ENCODE measurements at places on chromosomes 16 and 17. TPM values are rescaled to one million over a fixed set of nuclear protein-coding genes. Genes with fewer than 3 reads are reported as not detected.
A peak's percentile ranks its signal among the peaks of the same experiment; 100 is the strongest.

DNA sequence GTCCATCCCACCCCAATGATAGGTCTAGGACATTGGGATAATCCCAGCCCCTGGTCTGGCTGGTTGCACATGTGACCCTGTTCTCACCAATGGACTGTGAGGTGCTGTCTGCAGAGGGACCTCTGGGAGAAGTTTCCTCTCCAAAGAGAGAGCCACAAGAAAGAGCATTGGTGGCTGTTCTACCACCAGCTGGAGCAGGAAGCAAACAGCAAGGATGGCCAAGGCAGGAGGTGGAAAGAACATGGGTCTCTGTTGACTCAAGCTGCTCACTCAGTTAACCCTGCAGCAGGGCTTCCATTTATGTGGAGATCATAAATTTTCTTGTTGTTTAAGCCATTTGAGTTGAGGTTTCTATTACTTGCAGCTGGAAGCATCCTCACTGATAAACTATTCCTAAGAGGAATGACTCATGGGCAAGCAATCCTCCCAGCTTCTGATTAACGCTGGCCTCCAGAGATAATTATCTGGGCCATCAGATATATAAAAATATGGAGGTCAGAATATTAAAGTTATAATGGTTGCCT lies 52.6 kb downstream of the CYB5B start:
- no peak for DNase-seq

DNA sequence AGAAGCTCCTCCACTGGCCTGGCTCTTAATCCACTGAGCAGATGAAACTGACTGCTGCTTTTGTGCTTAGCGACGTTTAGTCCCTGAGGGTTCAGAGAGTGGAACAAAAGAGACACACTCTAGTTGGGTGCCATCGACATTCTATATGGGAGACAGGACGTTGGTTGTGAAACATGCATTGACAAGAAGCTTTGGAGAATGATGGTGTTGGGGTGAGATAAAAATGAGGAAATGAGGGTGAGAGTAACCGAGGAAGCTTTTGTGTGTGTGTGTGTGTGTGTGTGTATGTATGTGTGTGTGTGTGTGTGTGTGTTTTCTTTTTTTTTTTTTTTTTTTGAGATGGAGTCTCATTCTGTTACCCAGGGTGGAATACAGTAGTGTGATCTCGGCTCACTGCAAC lies 89.5 kb downstream of the ABCC1 start:
- no peak for DNase-seq

DNA sequence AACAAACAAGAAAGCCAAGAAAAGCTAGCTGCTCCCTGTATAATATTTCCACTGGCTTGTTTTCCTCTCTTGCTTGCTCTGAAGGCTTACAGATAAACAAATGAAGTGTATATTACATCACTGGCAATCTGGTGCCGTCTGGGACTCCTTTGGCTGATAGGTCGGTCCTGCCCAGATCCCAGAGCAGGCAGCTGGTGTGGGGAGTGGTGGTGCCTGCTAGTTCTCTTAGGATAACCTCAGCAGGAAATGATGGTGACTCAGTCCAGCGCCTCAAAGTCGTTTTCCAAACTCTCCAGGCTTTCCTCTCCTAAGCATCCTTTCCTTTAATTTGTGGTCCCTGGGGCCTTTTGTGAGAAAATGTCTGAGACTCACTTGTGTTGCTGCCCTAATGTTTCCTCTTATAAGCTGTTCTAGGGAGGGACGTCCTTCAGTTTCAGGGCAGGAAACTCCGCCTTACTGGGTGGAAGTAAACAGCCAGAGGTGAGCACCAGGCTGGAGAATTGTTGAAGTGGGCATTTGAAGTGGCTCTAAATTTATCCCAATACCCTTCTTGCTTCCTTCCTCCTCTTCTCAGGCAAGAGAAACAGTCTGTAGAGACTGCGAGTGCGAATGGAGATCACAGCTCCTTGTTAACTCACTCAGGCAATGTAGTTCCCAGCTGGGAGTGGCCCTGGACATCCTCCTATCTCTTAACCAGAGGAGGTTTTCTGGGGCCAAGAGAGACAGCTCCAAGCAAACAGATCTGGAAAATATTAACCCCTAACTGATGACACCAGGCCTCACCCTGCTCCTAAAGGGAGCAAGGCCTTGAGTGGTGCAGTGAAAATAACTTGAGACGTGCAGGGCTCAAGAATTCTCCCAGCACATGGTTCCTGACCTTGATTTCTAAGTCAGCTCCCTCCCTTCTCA lies 34.9 kb downstream of the CD300LF start:
- DNase-seq = no peak

- peak; percentile 72 for DNase-seq
These were observed 1.9 kb downstream of the SLC16A3 start for GRCh38 chr17:82230609-82231311.

DNA sequence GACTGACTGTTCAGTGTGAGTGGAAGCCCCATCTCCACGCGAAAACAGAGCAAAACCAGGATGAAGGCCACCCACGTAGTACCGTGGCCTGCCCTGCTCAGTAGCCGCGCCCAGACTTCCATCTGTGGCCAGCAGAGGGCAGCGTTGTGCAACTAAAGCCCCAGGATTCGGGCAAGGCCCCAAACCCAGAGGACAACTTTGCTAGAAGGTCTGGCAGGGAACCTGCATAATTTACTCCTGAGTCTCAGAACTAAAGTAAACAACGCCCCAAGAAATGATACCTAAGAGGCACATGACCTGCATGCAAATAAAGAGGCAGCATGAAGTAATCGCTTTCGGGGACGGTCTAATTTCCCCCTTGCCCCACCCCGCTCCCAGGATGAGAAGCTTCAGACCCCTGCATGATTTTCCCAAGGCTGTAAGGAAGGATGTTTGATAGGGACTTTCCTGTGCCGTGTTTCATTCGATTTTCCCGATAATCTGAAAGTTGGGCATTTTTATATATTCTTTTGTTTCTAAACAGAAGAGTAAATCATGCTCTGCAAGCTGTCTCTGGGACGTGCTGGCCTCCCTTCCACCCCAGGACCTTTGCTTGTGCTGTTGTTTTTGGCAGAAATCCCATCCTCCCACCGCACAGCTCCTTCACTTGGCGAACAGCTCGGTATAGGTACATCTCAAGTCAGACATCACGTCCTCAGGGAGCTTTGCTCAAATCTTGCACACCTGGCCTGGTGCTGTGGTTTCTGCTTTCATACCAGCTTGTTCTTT lies 18.6 kb downstream of the HSBP1 start:
- peak; percentile 87 for DNase-seq

DNA sequence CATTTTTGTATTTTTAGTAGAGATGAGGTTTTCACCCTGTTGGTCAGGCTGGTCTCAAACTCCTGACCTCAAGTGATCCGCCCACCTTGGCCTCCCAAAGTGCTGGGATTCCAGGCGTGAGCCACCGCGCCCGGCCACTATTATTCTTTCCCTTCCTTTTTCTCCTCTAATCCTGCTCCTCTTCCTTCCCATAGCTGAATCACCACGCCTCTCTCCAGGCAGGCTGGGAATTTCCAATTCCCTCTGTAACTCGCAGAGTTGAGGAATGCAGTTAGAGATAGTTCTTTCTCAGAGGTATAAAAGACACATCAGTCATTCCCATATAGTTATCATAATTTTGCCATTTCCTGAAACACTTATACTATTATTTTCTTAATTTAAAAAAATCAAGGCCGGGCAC lies 11.2 kb downstream of the METTL16 start:
- DNase-seq = no peak

DNA sequence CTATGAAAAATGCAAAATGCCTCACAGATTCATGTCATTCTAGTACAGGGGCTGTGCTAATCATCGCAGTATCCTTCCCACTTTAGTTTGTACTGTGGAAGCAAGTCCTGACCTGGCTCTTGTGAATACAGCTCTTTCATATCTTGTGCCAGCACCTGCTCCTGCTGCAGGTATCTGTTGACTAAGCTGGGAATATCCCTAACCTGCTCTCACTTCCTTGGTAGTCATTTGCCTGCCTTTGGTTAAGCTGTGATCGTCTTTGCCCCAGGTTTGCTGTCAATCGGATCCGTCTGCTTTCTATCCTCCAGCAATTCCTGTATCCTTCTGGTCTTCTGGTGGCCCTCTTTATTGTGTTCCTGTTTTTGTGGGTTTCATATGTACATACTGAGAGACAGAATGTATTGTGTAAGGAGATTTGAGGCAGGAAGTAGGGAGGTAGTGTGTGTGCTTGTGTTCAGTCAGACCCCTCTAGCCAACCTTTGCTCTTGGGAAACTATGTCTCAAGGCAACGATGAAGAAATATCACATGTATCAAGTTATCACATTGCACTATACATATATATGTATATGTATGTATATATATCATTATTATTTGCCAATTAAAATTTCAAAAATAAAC lies 7.7 kb upstream of the GINS3 start:
- DNase-seq = no peak

GRCh38 chr17:42230225-42230624 lies 35.9 kb upstream of the GHDC start:
- DNase-seq = peak; percentile 48

GRCh38 chr17:31499771-31500554 lies 108.5 kb downstream of the RAB11FIP4 start:
- DNase-seq = peak; percentile 69

DNA sequence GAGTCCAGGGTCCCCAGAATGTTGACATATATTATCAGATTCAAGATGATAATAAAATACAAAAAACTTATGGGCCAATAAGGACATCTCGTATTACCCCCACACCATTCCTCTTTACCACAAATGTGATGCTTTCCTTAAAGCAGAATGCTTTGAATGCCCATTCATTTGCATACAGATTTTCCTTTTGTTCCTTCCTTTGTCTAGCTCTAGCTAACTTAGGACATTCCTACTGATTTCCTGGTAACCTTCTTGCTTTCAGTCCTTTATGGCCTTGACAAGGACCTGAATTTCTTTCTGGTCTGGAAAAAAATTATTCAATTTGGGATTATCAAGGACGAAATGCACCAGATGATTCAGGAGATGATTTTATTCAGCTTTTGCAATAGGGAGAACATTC lies 304.0 kb downstream of the TMEM114 start:
- DNase-seq = no peak

DNA sequence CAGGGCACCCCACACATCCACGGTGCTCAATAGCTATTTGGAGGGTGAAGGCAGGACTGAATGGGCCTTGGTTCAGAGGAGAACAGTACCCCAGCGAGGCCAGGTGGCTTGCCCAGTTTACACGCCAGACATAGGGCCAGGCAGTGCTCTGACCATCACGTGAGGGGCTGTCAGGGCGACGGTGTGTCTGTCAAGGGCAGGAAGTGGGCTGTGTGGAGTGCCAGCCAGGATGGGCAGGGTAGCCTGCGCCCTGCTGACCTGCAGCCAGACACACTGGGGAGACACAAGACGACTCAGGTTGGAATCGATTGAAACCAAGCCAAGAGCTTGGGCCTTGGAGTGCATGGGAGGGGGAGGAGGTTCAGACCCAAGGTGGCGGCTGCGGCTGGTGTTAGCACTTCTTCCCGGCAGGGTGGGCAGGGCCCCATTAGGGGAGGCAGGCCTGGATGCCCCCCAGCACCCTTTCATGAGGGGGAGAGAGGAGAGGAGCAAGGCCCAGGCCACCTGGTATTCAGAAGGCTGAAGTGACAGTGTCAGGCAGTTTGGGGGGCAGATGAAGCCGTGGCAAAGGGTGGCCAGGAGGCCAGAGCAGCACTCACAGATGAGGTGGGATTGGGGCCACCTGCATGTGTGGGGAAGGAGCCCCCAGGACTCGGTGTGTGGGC lies 68.2 kb downstream of the SREBF1 start:
- DNase-seq = no peak

Gene MPG
- 53.1 TPM for total RNA-seq

DNA sequence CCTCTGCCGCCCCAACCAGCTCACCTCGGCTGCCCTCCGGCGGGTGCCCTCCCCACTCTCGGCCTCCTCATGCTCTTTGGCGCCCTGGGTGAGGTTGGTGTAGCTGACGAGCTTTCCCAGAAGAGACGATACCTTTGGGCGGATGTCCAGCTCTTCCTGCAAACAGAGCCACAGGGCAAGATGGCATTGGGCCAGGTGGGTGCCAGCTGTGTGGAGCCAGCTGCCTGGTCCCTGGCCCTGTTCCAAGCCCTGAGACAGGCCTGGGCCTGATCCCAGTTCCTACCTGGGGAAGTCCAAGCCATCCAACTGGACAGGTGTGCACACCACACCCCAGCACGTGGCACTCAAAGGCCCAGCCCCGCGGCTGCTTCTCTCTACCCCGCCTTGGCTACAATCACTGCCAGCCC lies 6.9 kb downstream of the SLC12A4 start:
- no peak for DNase-seq

- DNase-seq = no peak
These were observed 19.4 kb downstream of the CDRT4 start for GRCh38 chr17:15447928-15448579.

GRCh38 chr16:27671410-27671809 lies 121.5 kb downstream of the KATNIP start:
- no peak for DNase-seq

- peak; percentile 40 for DNase-seq
These were observed 63.5 kb upstream of the PLCG2 start for GRCh38 chr16:81715358-81716196.

DNA sequence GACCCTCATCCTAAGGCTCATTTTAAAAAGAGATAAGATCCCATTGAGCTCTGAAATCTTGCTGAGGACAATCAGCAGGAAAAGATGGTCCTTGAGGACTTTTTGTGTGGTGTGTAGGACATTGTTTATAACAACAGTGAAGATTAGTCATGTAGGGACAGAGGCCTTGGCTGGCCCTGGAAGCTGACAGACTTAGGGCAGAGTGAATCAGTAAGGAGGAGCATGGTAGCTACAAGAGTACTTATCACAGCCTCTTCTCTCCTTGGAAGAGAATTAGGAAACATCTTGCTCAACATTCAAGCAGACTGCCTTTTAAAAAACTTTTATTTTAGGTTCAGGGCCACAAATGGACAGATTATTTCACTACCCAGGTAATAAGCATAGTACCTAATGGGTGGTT lies 665.9 kb upstream of the SALL1 start:
- no peak for DNase-seq

DNA sequence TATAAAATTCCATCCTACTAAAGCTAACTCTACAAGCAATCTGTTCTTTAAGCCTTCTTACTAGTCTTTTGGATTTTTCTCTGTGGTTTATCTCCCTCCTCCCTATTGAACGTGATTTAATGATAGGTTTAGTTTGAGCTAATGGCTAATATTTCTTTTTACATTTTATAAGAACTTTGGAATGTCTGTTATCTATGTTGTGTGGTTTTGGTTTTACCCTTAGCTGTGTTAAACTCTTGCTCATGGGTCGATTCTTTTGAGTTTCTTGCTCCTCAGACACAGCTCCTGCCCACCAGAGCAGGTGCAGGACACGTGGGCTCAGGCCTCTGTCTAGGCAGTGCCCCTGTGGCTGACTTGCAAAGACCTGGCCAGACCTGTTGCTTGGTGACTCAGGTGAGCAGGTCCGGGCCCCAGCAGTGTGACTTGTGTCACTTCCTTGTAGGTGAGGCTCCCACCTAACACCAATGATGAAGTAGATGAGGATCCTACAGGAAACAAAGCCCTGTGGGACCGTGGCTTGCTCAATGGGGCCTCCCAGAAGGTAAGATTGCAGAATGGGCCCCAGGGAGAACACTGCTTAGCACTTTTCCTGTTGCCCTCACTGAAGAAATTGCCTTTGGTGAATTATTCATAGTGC lies 45.1 kb downstream of the SF3B3 start:
- DNase-seq = no peak

DNA sequence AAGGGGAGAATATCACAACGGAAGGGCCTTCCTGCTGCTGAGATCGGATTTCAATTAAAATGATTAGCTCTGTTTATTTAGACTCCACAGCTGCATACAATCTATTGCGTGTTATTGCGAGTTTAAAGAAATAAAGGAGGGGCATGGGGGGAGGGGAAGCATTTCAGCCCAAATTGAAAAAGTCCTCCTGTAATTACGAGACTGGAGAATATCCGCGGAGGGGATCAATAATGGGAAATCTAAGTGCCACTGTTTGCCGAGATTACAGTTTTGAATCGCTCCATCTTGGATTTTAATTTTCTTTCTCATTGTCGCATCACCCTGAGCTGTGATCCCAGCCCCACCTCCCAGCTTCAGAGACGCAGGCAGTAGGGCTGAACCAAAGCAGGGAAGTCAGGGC lies 15.7 kb upstream of the RPL38 start:
- DNase-seq = no peak
